ENCODE measurements at places on chromosomes 3 and 15. TPM values are rescaled to one million over a fixed set of nuclear protein-coding genes. Genes with fewer than 3 reads are reported as not detected.

The PLA2G4D gene
- total RNA-seq: not detected

The APPL1 gene
- total RNA-seq: 44.9 TPM

The RBSN gene
- 15.7 TPM for total RNA-seq

The BCL2A1 gene
- 7.9 TPM for total RNA-seq

The LRRC28 gene
- total RNA-seq: 26.7 TPM

The GCSAM gene
- total RNA-seq: not detected

The CNBP gene
- 701 TPM for total RNA-seq

The GOLGA6B gene
- total RNA-seq: 0.18 TPM

The SPTBN5 gene
- total RNA-seq: 3.9 TPM

The STX19 gene
- total RNA-seq: not detected

The DLL4 gene
- total RNA-seq: 0.31 TPM

All from HT1080 (cell line).